Neural progenitor cell (in vitro differentiated cells): ENCODE measurements at places on chromosomes 11 and 22. TPM values are rescaled to one million over a fixed set of nuclear protein-coding genes. Genes with fewer than 3 reads are reported as not detected.
A peak's percentile ranks its signal among the peaks of the same experiment; 100 is the strongest.

GRCh38 chr11:29315275-29315674 lies 701.6 kb downstream of the KCNA4 start:
- no peak for DNase-seq

TMPRSS13 gene
- 0.22 TPM in 1 of 2 replicates, not detected in the other for total RNA-seq

- peak; percentile 39 for DNase-seq
Observed at GRCh38 chr22:44382116-44383038, 69.6 kb upstream of the SHISAL1 start.

- DNase-seq = no peak
Observed at GRCh38 chr22:24506802-24507438, 11.8 kb downstream of the UPB1 start.

CNTN5 gene
- total RNA-seq = 0.03 and 0.19 TPM in 2 replicates

DNA sequence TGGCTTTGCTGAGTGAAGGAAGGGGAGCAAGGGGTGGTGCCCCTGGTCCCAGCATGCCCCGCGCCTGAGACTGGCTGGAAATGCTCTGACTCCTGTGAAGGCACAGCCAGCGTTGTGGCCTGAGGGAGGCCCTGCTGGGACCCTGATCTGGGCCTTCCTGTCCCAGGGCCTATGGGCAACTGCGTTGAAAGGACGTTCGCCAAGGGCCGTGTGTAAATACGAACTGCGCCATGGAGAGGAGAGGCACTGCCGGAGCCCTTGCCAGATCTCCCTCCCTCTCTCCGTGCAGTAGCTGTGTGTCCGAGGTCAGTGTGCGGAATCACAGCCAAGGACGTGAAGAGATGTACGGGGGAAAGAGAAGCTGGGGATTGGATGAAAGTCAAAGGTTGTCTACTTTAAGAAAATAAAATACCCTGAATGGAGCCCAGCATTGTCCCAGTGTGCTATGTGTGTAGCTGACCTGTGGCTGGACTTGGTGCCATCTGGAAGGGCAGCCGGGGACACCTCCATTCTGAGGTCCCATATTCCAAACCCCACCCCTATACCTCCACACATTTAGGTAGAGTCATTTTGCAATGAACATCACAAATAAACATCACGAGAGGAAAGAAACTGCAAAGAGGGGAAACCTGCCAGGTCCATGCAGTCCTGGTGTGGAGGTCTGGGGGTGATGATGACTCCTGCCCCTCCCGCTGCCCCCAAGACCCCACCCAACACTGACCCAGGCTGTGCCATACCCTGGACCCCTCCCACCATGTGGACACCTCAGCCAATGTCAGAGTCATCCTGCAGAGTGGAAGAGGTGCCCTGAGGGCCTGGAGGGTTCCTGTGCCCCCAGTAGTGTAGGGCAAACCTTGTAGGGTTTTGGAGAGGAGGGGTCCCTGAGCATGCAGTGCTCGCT lies 16.9 kb downstream of the RSPH14 start:
- DNase-seq = no peak

BATF2 gene
- total RNA-seq = 0.28 TPM in 1 of 2 replicates, not detected in the other

MRE11 gene
- total RNA-seq = 31.8 and 48.9 TPM in 2 replicates

DNA sequence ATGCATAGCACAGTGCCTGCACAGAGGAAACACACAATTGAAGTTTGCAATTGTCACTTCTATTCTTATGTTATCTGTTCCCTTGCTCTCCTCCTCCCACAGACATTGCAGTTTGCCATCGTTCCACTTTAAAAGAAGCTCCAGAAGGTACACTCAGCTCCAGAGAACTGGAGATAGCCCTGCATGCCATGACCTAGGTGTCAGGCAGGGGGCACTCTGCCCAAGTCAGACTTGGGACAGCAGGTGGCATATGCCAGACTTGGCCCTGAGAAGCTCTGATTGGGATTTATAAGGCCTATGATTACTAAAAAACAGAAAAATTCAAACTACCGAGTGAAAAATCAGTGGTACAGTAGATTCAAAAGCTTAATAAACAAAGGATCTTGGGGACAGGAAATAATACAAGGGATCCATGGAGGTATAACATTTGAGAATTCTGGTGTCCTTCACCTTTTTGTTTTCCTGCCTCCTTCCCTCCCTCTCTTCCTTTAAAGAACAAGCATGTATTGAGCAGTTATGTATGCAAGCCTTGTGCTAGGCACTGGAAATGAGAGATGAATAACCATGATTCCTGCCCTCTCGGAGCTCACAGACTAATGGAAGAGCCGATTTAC lies 40.0 kb downstream of the TENM4 start:
- peak; percentile 65 for DNase-seq

DNA sequence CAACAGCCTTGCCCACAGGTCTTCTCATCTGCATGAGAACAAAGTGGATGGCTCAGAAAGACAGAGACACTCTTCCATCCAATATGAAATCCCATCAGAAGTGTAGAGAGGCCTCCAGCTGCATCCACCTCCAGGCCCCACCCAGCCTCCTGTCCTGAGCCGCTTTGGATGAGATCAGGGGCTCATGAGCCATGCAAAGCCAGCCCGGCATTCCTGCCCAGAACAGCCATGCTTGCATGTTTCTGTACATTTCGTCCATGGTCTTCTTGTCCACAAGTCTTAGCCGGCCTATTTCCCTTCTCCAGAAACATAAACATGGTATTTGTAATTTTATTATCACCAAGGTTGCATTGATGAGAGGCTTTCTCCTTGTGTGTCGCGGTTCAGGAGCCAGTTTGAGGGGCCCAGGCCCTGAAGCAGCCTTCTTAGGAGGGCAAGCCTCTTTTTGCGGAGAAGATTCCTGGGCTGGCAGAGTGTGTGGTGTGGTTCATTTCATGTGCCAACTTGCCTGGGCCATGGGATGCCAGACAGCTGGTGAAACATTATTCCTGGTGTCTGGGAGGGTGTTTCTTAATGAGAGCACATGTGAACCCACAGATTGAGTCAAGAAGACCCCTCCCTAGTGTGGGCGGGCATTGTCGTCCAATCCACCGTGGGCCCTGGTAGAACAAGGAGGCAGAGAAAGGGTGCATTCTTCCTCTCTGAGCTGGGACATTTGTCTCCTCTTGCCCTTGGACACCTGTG lies 928.9 kb downstream of the TBC1D22A start:
- DNase-seq = no peak

- peak; percentile 45 for DNase-seq
Observed at GRCh38 chr11:115623021-115623451, 118.8 kb upstream of the CADM1 start.

ZNF214 gene
- total RNA-seq = 13.2 and 19.6 TPM in 2 replicates

- no peak for DNase-seq
Observed at GRCh38 chr11:87030458-87031054, 7.2 kb upstream of the TMEM135 start.

- no peak for DNase-seq
Observed at GRCh38 chr11:66275396-66275795, 2.6 kb upstream of the CNIH2 start.

BANF1 gene
- total RNA-seq = 39.8 and 80.9 TPM in 2 replicates

ZNF70 gene
- 3.9 and 4.6 TPM in 2 replicates for total RNA-seq

GRCh38 chr22:29596408-29596807 lies 7.0 kb upstream of the NF2 start:
- DNase-seq = no peak

GRCh38 chr11:2002042-2002776 lies 4.6 kb upstream of the H19 start:
- DNase-seq = no peak

DNA sequence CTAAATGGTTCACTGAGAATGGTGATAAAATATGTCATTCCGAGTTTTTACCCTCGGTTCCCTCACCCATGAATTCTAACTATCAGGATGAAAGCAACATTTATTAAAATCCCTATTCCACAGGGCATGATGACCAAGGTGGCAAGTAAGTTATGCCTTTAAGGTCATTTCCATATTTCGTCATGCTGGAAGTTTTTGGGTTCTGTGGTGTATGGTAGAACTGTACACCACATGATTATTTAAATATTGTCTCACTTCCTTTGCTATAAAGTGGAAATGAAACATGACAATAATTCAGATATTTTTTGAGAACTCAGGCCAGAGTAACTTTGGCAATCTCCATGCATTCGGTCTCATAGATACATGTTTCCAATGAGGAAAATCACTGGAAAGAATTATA lies 68.5 kb upstream of the CARD18 start:
- no peak for DNase-seq

KCNK4 gene
- 0.19 TPM in 1 of 2 replicates, not detected in the other for total RNA-seq

TSKU gene
- 7.1 and 22.8 TPM in 2 replicates for total RNA-seq

GRCh38 chr11:71144736-71145135 lies 107.6 kb downstream of the SHANK2 start:
- DNase-seq = no peak

SCGB2A2 gene
- not detected in 2 replicates for total RNA-seq

GRCh38 chr22:50699756-50700386 lies 27.2 kb downstream of the SHANK3 start:
- DNase-seq = peak; percentile 62

DNA sequence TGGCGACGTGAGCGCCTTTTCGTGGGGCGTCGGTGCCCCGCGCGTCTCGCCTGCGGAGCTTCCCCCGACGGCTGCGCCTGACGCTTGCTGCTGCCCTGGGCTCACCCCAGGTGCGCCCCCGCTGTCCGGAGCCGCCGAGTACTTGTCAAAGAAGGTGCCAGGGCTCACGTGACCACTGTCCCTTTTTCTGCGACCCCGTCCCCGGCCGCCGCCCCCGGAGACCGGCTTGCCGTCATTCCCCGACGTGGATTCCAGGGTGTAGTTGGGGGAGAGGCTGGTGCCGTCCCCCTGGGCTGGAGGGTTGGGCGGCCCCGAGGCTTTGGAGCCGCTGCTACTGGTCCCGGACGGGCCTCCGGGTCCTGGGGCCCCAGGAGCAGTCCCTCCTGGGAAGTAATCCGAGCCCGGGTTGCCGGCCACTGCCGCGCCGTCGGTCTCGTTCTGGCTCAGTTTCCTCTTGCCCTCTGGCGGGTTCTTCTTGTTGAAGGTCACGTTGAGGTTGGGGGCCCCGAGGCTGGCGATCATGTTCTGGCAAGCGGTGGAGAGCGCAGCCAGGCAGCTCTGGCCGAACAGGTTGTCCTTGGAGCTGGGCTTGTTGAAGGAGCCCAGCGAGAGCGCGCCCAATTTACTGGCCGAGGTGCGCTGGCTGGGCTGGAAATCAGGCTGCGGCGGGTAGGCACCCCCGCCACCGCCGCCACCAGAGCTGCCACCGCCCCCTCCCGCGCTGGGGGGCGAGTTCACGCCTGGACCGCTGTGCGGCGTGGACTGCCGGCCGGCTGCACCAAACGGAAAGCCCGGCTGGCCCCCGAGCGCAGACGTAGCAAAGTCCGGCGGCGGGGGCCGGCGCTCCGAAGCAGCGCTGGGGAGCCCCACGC lies 3.8 kb downstream of the MN1 start:
- DNase-seq = peak; percentile 57

GRCh38 chr11:78633516-78634310 lies 59.0 kb upstream of the NARS2 start:
- DNase-seq = no peak

DNA sequence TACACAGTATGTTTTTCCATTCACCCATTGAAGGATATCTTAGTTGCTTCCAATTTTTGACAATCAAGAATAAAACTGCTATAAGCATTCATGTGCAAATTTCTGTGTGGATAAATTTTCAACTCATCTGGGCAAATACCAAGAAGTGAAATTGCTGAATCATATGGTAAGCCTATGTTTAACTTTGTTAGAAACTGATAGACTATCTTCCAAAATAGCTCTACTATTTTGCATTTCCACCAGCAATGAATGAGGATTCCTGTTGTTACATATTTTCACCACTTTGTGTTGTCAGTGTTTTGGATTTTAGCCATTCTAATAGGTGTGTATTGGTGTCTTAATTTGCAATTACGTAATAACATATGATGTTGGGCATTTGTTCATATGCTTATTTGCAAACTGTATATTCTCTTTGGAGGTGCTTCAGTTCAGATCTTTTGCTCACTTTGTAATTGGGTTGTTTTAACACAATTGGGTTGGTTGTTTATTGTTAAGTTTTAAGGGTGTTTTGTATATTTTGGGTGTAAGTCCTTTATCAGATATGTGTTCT lies 49.2 kb upstream of the FAM181B start:
- no peak for DNase-seq

OR5A1 gene
- 0.02 and 0.06 TPM in 2 replicates for total RNA-seq

DNA sequence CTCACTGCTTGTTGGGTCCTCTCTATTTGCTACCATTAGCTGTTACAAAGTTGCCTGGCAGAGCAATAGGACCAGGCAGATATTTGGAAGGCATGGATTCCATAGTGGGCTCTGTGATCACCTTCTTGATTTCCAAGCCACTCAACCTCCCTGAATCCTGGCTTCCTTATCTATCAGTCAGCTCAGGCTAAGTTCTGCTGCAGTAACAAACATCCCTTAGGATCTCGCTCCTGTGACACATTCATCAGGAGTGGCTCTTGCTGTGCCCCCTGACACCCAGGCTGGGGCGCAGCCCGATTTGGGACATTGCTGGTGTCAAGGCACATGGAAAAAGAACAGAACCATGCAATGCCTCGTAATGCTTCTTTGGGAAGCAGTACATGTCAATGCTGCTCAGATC lies 503.9 kb downstream of the TBC1D22A start:
- DNase-seq = no peak

DNA sequence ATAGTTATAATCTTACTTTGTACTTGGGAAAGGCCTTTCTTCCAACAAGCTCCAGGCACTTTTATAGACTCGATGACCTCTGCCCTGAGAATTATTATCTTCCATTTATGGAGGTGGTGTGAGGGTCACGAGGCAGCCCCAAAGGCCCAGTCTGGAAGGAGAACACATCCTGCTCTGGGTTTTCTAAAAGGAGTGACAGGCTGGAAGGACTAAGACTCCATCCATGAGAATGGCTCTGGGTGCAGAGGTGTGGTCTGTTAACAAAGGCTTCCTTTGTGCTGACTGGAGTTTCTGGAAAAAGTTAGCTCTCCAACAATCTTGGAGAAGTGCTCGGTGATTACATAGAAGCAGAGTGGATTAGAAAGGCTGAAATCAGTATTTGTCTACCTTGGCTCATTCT lies 74.7 kb upstream of the SESN3 start:
- DNase-seq = no peak

- DNase-seq = peak; percentile 85
Observed at GRCh38 chr22:20238536-20238900, 29.6 kb downstream of the RTN4R start.

GRCh38 chr22:44024288-44024921 lies at the start of gene PARVB:
TSS of gene PARVB (plus strand) at chr22:44024302. CDS start at chr22:44024340, 38 bp downstream.
- peak; percentile 45 for DNase-seq
